ENCODE measurements at places on chromosomes 6 and 20.

DNA sequence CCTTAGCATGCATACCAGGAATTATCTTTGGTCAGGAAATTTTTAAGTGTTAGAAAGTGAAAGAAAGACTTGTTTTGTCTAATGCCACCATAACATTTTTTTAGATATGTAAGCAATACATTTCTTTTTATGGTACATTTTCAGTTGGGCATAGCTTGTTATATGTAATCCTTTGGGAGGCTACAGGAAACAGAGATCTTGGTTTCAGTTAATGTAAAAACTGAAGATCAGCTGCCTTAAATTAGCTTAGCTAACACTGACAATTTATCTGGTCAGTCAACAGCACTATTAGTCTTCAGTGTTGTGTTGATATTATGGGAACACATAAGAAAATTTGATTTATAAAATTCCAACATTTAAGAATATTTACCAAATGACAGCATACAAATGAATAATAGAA lies 78.6 kb upstream of the SMIM8 start:
- DNase-seq: no peak

- no peak for DNase-seq
Observed at GRCh38 chr6:5457983-5458683, 196.8 kb downstream of the FARS2 start.

- no peak for DNase-seq
Observed at GRCh38 chr6:134813146-134813545, 136.8 kb downstream of the ALDH8A1 start.

DNA sequence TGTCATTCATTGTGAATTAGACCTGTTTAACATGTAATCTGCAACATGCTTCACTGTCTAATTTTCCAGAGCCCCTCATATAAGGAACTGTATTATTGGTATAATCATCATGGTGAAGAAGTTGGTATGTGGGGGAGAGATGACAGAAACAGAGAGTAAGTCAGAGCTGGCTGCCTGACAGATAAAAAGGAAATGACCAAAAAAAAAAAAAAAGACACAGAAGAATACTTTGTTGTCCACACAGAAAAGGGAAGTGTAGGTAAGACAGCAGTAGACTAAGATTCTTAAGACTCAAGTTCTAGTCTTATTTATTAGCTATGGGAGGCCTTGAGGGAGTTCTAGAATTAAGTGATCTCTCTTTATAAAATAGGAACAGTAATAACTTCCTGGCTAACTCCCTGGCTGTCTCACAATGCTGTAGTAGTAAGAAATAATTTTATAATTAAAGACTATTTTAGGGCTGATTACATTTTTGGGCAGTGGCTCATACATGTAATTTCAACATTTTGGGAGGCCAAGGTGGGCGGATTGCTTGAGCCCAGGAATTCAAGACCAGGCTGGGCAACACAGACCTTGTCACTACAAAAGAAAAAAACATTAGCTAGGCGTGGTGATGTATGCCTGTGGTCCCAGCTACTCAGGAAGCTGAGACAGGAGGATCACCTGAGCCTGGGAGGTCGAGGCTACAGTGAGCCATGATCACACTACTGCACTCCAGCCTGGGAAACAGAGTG lies 102.5 kb downstream of the PRL start:
- no peak for DNase-seq

All from activated naive CD8-positive, alpha-beta T cell treated with anti-CD3 and anti-CD28 coated beads, Interleukin-2, amount 50 U/mL, for 24 hours (primary cell).